ENCODE measurements at places on chromosomes 1 and 21. TPM values are rescaled to one million over a fixed set of nuclear protein-coding genes. Genes with fewer than 3 reads are reported as not detected.
A peak's percentile ranks its signal among the peaks of the same experiment; 100 is the strongest.

- no peak for DNase-seq
Measured at GRCh38 chr1:117051224-117052064, 8.7 kb upstream of the TTF2 start.

DNA sequence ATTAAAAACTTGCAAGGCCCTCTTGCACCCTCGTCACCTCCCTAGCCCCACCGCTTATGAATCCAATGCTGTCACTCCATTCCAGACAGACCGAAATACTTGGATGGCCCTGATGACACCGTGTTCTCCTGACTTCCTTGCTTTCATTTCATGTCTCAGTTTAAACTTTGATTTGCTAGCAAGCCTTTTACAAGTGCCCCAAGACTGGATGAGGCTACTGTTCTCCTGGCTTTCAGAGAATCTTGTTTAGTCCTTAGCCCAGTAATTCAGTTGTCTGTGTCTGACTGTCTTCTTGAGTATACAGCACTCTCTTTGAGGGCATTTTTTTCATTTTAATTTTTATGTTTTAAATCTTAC, 824 bp upstream of the IFI44L start:
- DNase-seq = no peak

GRCh38 chr1:155091071-155092051, 12.7 kb downstream of the EFNA3 start:
- peak; percentile 70 for DNase-seq

- no peak for DNase-seq
Measured at GRCh38 chr1:14098294-14098913, 398.4 kb downstream of the PRDM2 start.

- DNase-seq = no peak
Measured at GRCh38 chr1:156676114-156676819, 940 bp downstream of the NES start.

DNA sequence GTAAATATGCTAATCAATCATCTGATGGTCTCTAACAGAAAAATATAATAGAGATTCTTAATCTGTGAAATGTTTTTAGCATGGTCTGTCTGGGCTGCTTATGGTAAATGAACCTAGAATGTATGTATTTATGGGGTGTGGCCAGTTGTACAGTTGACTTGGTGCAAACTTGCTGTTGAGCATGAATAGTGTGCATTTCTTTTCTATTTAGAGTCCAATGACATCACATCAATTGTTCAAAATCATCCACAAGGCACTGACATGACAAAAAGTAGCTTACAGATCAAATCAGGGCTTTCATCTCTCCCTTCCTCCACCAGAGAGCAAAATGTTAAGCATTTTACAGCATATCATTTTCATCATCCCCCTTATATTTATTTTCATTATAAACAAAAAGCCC, 1010.3 kb downstream of the KCNT2 start:
- DNase-seq = no peak

GRCh38 chr1:232011961-232012360, 385.4 kb downstream of the DISC1 start:
- DNase-seq = no peak

DNA sequence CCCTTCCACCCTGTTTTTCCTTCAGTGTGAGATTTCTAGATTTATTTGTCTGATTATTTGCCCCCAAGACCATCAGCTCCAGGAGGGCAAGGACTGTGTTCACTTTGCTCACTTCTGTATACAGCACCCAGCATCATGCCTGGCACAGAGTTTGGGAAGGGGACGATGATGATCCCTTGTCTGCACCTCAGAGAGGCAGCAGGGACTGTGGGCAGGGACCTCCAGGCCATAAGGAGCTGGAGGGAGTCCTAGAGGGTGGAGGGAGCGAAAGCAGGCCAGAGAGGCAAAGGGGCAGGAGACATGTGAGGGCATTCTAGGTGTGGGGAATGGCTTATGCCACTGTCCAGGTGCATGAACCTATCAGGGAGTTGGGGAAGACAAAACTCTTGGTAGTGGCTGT, 32.8 kb downstream of the H3-3A start:
- no peak for DNase-seq

- no peak for DNase-seq
Measured at GRCh38 chr21:43282358-43283120, 113.7 kb downstream of the CRYAA start.

GRCh38 chr1:56477164-56478111, 101.9 kb downstream of the PLPP3 start:
- DNase-seq = no peak

DNA sequence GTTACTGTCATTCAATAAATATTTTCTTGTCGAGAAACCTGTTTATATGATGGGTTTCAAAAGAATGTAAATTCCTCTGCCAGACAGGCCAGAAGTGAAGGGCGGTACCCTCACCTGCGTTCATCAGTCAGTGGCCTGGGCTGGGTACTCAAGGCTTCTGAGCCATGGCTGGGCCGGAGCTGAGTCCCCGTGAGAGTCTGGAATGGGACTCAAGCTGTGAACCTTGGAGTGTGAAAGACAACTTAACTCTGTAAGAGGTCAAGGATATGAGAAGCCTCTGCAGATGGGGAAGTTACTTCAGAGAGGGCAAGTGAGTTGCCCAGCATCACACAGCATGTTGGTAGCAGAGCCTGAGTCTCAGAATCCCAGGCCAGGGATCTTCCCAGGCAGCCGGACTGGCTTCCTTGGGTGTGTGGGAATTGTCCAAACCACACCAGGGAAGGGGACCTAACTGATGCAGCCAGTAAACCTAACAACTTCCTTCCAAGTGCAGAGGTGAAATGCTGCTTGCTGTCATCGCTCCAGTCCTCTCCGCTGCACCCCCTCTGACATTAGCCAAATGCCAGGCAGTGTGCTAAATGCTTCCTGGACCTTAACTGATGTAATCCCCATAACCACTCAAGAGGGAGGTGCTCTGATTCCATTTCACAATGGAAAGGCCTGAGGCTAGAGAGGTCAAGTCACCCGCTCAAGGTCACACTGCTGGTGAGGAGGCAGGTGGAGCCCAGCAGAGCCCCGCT, 4.8 kb downstream of the DISP3 start:
- DNase-seq = no peak

DNA sequence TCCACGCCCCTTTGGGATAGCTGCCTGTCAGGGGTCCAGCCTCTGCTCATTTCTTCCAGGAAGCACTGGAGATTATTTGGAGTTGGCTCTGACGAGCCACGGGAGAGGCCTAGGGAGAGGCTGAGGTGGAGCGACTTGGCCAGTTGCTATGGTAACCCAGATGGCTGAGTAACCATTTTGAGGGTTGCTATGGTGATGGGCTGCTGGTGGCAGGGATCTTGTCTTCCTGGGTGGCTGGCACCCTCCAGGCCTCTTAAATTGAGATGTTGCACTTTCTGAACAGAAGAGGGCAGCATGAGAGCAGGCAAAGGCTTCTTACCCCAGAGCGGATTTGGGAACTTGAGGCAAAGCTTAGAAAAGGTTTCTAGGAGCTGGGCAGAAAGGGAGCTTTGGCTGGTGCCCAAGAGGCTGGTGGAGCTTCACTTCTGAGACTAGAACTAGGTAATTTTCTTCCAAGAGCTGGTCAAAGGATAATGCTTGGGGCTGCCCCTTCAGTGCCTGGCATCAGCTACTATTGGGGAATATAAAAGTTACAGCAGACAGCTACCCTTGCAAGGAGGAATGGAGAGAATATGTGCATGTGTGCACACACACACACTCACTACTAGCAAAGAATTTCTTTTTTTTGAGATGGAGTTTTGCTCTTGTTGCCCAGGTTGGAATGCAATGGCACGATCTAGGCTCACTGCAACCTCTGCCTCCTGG, 72.5 kb downstream of the NDUFS5 start:
- DNase-seq = peak; percentile 51

DNA sequence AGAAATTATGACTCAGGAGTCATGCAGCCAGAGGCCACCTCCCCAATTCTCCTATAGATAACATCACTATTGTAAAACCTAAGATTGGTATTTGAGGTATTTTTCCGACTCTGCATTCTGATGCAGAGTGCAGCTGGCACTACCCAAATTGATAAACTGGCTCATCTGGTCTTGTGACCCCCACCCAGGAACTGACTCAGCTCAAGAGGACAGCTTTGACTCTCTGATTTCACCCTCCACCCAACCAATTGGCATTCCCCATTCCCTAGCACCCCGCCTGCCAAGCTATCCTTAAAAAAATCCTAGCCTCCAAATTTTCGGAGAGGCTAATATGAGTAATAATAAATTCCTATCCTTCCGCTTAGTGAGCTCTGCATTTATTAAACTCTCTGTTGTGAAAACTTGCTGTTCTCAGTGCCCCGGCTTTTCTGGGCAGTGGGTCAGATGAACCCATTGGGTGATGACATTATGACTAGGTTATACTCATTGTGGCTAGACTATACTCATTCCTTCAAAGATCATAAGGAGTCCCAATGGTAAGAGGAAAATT, 39.4 kb upstream of the EPS15 start:
- no peak for DNase-seq

DNA sequence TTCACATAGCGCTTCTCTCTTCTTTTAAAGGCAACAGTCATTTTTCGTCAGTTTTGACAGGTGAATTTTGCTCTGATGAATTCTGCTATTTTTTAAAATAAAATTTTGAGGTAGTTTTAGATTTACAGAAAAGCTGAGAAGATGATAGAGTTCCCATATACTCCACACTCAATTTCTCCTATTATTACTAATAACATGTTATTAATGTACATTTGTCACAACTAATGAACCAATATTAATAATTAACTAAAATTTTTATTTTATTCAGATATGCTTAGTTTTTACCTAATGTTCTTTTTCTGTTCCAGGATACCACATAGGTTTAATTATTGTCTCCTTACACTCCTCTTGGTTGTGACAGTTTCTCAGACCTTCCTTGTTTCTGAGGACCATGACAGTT, 197.0 kb downstream of the ZC3H11B start:
- no peak for DNase-seq

DNA sequence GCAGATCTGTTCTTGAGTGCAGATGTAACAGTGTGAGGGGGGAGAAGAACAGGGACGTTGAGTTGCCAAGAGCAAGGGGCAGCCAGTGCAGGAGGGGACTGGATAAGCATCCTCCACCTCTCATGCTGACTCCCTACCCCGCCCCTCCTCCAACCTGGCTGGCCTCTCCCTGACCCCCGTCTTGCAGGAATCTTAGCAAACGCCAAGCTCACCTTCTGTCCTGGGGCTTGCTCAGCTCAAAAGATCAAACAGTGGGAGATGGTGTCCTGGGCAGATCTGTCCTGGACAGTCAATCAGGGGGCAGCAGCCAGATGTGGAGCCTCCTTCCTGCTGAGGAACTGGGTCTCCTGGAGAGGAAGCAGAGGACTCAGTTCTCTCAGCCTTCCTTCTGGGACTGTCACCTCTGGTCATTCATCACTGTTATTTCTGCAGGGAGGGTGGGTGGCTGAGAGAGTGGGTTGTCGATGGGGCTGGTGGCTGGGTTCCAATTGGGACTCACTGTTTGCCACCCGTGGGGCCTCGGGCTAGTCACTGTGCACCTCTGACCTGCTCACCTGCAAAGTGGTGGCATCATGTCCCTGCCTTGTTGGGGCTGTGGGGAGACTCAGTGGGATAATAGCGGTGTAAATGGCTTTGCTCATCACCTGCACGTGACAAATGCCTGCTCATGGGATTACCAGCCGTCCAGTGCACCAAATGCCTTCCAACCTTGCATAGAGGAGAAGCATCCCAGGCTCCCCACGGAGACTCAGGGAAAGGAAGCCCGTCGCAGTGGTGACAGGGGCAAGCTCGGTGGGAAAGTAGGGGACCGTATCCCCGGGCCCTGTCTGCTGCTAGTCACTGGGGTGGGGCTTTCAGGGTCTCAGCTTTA, 154.4 kb downstream of the PTPRU start:
- DNase-seq = no peak

- no peak for DNase-seq
Measured at GRCh38 chr1:17616731-17617279, 77.3 kb downstream of the ARHGEF10L start.

- DNase-seq = no peak
Measured at GRCh38 chr1:2195785-2196184, 1.2 kb upstream of the FAAP20 start.

GRCh38 chr21:38914528-38915293, 109.0 kb downstream of the ETS2 start:
- no peak for DNase-seq

DNA sequence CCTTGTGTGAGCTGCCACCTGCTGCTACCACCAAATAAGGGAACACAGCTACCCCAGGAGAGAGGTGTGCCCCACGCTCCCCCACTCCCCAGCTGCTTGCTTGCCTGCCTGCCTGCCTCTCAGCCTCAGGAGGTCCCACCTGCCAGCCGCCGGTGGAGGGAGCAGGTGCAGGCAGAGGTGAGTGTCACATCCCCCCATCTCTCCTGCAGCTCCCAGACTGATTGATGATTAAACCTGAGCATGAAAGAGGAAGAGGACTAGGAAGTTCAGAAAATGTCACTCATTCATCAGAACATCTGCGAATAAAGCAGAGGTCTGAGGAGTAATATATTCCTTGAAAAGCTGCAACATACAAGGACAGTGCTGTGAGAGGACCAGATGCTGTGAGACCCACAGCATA, 58.6 kb upstream of the HIVEP3 start:
- DNase-seq = no peak

GRCh38 chr1:32719681-32720275, 17.2 kb upstream of the SYNC start:
- no peak for DNase-seq

Gene ALPL
- total RNA-seq = not detected

Gene CFHR5
- not detected for total RNA-seq

Gene PHLDA3
- 2.7 TPM for total RNA-seq

Gene BCL2L15
- 1.4 TPM for total RNA-seq

Gene NOS1AP
- not detected for total RNA-seq

Gene CD1E
- total RNA-seq = not detected

Gene PRAMEF8
- total RNA-seq = not detected
